ENCODE measurements at places on chromosomes 1 and 21. TPM values are rescaled to one million over a fixed set of nuclear protein-coding genes. Genes with fewer than 3 reads are reported as not detected.

DNA sequence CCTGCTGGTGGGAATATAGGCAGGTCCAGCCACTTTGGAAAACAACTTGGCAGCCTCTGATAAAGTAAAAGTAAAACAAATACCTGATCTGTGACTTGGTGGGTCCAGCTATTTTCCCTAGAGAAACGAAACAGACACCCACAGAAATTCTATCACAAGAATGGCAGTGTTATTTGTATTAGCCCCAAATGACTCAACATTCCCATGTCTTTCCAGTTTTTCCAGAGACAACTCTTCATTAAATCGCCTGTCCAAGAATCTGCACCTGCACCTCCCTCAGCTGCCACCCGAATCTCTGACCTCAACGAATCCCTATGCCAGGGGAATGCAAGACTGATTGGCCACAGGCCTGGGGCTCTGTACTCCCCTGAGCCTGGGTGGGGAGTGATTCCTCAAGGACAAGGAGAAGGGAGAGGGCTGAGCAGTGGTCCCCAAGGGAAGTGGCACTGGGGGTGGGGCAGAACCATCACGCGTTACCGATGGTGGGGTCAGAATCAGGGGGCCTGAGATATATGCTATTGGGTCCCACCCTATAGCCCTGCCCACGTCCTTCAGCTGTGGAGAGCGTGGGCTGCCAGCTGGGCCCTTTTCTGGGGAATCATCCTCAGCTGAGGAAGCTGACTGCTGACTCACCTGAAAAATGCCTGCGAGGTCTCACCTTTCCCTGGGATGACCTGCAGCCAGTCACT is 553.0 kb downstream of the PTPRU start:
- H3K36me3 ChIP-seq, result no peaks in the 10 kb centered on the region
- H3K27ac ChIP-seq, result no peak overlapping the region
- no peaks in the 10 kb centered on the region for H3K27me3 ChIP-seq
- peaks cover 5% of the 10 kb centered on the region for H3K4me1 ChIP-seq

- DNase-seq, result no peak
- H3K4me3 ChIP-seq, result peak overlapping the region; percentile 41
- H3K36me3 ChIP-seq, result no peaks in the 10 kb centered on the region
These were observed 32.7 kb downstream of the TTC39A start for GRCh38 chr1:51297401-51298321.

DNA sequence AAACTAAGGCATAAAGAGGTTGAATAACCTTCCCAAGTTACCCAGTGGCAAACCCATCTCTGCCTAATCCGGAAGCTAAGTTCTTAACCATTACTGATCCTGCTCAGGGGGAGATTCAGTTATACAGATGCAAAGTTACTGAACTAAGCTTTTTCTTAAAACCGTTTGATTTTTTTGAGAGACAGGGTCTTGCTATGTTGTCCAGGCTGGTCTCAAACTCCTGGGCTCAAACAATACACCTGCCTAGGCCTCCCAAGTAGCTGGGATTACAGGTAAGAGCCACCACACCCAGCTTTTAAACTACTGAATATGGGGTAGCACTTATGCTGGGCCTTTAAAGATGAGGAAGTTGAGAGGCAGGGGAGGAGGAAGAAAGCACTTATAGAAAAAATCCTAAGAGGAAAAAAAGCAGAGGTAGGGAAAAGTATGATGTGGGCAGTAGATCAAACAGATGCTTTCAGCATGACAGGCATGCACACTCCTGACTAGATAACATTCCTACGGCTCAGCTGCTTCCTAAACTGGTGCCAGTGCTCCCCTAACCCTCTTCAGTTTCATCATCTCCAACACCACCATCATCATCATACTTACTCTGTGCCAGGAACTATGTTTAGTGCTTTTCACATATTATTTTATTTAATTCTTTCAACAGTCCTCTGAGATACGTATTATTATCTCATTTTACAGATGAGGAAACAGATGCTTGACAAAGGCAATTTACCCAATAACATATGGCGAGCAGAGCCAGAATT is 5.8 kb downstream of the PAFAH2 start:
- no peaks in the 10 kb centered on the region for H3K27me3 ChIP-seq
- no peak overlapping the region for H3K27ac ChIP-seq
- peaks cover 25% of the 10 kb centered on the region for H3K36me3 ChIP-seq
- no peak overlapping the region for H3K4me3 ChIP-seq
- DNase-seq, result no peak
- H3K4me1 ChIP-seq, result peaks cover 4% of the 10 kb centered on the region

GRCh38 chr1:151158326-151158725 is 1.9 kb downstream of the TNFAIP8L2 start:
- peaks cover 12% of the 10 kb centered on the region for H3K4me1 ChIP-seq
- H3K27ac ChIP-seq, result no peak overlapping the region
- no peak for DNase-seq
- H3K36me3 ChIP-seq, result peaks cover 48% of the 10 kb centered on the region
- H3K4me3 ChIP-seq, result no peak overlapping the region

DNA sequence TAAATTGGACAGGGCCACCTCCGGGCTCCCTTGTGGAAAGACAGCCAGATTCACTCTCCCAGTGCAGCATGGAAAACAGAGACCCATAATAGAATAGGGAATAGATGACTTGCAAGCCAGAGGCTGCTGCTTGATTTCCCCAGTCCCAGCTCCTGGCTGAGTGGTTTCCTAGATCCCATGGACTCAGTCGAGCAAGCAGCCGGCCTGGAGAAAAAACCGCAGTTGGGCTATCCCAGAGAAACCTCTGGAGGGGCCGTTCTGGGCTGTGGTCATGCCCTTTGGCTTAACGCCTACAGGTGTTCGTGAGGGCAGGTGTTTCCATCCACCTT is 61.7 kb downstream of the ELK4 start:
- H3K27ac ChIP-seq, result no peak overlapping the region
- no peak overlapping the region for H3K4me3 ChIP-seq
- peaks cover 93% of the 10 kb centered on the region for H3K27me3 ChIP-seq
- DNase-seq, result no peak
- no peaks in the 10 kb centered on the region for H3K4me1 ChIP-seq
- H3K36me3 ChIP-seq, result no peaks in the 10 kb centered on the region

GRCh38 chr1:115436596-115436995 is 98.5 kb upstream of the NGF start:
- H3K4me1 ChIP-seq, result peaks cover 10% of the 10 kb centered on the region
- DNase-seq, result no peak
- no peak overlapping the region for H3K4me3 ChIP-seq
- no peaks in the 10 kb centered on the region for H3K27me3 ChIP-seq
- no peak overlapping the region for H3K27ac ChIP-seq
- H3K36me3 ChIP-seq, result no peaks in the 10 kb centered on the region

- H3K4me1 ChIP-seq, result peaks cover 12% of the 10 kb centered on the region
- H3K27me3 ChIP-seq, result peaks cover 11% of the 10 kb centered on the region
- DNase-seq, result no peak
These were observed 1423.1 kb downstream of the AMY1C start for GRCh38 chr1:105172788-105173187.

DNA sequence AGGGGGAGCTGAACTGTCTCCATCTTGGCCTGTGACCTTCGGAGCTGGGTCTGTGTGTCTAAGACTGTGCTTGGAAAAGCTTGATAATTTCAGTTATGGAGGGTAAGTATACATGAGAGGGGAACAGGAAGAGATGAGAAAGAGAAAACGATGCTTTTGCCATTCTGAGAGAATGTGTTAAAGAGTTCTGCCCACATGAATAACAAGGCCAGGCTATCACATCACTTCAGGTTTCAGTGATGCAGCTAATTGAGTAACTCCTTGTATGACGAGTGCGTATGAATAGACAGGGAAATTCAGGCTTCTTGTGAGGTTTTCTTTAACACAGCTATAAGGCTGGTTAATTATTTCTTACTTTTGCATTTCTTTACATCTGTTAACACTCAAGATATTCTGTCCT is 81.0 kb downstream of the PLPPR5 start:
- H3K27me3 ChIP-seq, result no peaks in the 10 kb centered on the region
- H3K36me3 ChIP-seq, result no peaks in the 10 kb centered on the region
- no peak overlapping the region for H3K27ac ChIP-seq
- no peak for DNase-seq
- H3K4me3 ChIP-seq, result no peak overlapping the region

DNA sequence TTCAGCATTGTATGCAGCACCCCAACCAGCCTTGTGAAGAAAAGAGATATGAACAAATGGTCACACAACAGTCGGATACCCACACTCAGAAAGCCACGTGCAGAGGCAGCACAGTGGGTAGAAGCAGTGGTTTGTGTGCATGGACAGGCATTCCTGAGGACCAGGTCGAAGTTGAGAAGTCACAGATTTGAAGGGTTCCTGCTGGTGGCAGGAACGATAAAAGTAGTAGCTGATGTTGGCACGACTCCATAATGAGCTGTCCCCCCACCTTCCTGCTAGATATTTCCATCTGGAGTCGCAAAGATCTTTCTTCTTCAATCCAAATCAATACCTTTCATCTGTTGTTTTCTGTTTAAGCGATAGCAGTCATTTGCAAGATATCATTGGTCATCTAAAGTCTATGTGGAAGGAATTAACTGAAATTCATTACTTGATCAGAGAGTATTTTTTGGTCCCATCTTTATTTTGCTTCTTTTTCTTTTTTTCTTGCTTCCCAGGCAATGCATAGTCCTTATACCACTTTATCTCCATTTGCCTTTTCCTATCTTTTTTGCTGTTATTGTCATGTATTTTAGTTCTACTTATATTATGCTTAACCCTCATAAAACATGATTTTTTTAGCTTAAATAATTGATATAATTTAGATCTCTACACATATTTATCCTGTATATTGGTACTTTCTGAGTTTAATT is 176.4 kb downstream of the DHRS3 start:
- H3K4me3 ChIP-seq, result no peak overlapping the region
- H3K4me1 ChIP-seq, result peaks cover 21% of the 10 kb centered on the region
- peaks cover 23% of the 10 kb centered on the region for H3K36me3 ChIP-seq
- H3K27me3 ChIP-seq, result no peaks in the 10 kb centered on the region
- no peak overlapping the region for H3K27ac ChIP-seq

DNA sequence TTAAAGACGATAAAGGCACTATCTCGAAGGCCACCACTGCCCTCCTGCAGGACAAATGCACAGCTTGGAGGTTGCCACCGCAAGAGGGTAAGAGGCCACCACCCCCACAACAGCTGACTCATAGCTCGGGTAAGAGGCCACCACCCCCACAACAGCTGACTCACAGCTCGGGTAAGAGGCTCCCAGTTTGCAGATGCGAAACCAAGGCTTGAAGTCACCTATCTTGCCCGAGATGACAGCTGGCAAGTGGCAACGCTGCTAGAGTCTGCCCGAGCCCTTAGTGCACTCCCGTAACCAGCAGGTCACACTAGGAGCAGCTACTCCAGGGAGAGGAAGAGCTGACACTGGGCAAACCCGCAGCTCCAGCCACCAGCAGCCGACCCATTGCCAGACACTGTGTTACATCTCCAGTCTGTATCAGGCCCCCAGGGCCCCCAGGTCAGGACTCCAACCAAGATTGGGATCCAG is 17.1 kb upstream of the SPSB1 start:
- H3K27me3 ChIP-seq, result no peaks in the 10 kb centered on the region
- no peak overlapping the region for H3K4me3 ChIP-seq
- H3K4me1 ChIP-seq, result peaks cover 33% of the 10 kb centered on the region
- H3K36me3 ChIP-seq, result peaks cover 5% of the 10 kb centered on the region
- no peak overlapping the region for H3K27ac ChIP-seq

- H3K36me3 ChIP-seq, result no peaks in the 10 kb centered on the region
- H3K27me3 ChIP-seq, result no peaks in the 10 kb centered on the region
- H3K4me3 ChIP-seq, result no peak overlapping the region
- DNase-seq, result peak; percentile 47
- peaks cover 19% of the 10 kb centered on the region for H3K4me1 ChIP-seq
These were observed 35.1 kb upstream of the RGS7 start for GRCh38 chr1:241391926-241392710.

- no peaks in the 10 kb centered on the region for H3K27me3 ChIP-seq
- H3K4me1 ChIP-seq, result peaks cover 15% of the 10 kb centered on the region
- no peaks in the 10 kb centered on the region for H3K36me3 ChIP-seq
- H3K27ac ChIP-seq, result no peak overlapping the region
These were observed 16.9 kb upstream of the QSOX1 start for GRCh38 chr1:180137776-180138175.

DNA sequence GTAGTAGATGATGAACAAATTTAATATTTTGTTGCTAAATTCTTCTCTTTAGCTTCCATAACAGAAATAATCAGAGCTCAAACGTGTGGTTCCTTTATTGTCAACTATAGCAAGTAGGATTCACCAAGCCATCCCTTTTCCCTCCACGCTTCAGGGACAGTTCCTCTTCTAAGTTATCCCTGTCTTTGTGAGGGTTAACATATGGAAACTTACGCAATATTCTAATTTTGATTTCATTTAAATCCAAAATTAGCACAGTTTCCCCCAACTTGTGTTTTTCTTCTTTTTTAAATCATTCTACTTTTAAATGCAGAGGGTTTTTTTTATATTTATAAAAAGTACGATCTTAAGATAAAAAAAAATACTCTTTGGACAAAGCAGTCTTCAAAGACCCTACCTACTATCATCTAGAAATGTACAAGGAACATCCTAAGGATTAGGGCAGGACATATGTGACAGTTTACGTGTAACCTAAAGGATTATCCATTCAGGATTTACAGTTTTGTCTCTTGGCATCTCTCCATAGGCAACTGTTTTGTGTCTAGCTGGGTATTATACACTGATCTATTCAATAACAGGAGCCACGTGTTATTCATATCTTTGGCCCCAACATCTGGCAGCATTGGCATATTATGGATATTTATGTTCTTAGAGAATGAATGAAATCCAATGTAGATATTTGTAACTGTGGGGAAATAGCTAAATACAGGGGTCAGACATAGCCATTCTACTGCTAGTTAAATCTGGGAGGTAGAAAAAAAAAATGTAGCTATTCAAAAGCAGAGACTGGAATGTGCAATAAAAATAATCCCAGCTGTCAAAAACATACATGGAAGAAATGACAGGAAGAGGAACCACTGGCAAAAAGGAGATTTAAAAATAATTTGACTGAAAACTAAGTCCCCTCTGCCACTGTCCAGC is 272.9 kb downstream of the NEGR1 start:
- no peaks in the 10 kb centered on the region for H3K27me3 ChIP-seq
- H3K36me3 ChIP-seq, result no peaks in the 10 kb centered on the region
- DNase-seq, result no peak
- H3K4me1 ChIP-seq, result no peaks in the 10 kb centered on the region
- no peak overlapping the region for H3K4me3 ChIP-seq

DNA sequence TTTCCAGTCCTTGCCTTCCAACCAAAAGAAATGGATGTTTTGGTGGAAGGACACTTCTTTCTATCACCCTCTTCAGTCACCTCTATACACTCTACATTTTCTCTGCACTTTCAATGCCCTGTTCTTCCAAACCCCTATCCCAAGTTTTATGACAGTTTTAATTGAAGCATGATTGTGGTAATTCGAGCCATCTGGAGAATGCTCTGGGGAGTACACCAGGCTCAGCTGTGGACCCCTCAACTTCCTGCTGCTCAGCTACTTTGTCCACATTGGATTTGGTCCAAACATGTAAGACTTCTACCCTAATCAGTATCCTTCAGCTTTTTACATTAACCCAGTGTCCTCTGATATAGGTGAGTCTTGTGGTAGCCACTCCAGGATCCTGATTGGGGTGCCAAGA is 129.6 kb downstream of the SYT2 start:
- DNase-seq, result no peak
- no peaks in the 10 kb centered on the region for H3K27me3 ChIP-seq
- H3K4me1 ChIP-seq, result peaks cover 42% of the 10 kb centered on the region

TMEM52 gene
- 0.91 TPM for total RNA-seq

- no peak for DNase-seq
- H3K27ac ChIP-seq, result no peak overlapping the region
- H3K27me3 ChIP-seq, result no peaks in the 10 kb centered on the region
- H3K4me3 ChIP-seq, result no peak overlapping the region
- H3K4me1 ChIP-seq, result peaks cover 21% of the 10 kb centered on the region
These were observed 18.1 kb upstream of the SNX27 start for GRCh38 chr1:151593730-151594129.

GRCh38 chr1:10522322-10522860 is 47.6 kb downstream of the PEX14 start:
- H3K27ac ChIP-seq, result no peak overlapping the region
- peaks cover 4% of the 10 kb centered on the region for H3K36me3 ChIP-seq
- no peak overlapping the region for H3K4me3 ChIP-seq
- DNase-seq, result no peak
- peaks cover 4% of the 10 kb centered on the region for H3K4me1 ChIP-seq
